Stimulated activated CD4-positive, alpha-beta T cell treated with anti-CD3 and anti-CD28 coated beads, Interleukin-1b, Interleukin-23, amount 100 ng/mL, for 1 hour (primary cell): ENCODE measurements at places on chromosomes 1 and 21.

GRCh38 chr21:16058896-16059295, 329.1 kb downstream of the USP25 start:
- no peak for DNase-seq

DNA sequence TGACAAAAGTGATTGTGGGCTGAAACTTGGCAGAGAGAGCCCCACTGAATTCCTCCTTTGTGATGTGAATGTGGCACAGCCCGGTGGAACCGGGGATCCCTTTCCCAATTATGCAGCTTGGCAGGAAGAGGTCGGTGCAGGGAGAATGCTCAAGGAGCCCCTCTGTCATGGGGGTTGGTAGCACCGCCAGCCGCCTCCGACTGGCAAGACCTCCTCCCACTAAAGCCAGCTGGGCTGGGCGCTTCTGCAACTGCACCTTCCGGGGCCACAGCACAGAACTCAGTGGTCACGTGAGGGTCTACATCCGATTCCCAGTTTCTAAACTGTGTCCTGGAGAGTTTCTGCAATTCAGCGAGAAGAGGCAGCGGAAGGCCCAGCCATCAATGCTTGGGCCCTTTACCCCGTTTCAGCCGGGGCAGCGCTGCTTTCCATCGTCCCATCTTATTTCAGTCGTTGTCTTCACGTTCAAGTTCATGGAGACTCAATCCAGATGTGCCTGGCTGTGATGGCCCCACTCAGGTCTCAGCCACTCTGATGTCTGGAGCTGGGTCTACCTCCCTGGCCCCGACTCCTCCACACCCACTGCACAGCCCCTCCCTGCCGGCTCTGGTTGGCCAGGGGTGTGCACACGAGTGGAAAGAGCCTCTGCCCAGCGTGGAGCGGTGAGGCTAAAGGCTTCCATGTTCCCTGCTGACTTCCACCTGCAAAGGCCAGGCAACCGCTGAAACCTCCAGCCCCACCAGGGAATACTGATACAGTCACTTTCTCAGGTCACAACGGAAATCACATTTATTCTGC, 39.8 kb upstream of the FHAD1 start:
- no peak for DNase-seq

- DNase-seq: peak; percentile 5
Observed at GRCh38 chr1:202806845-202807450, 1.3 kb downstream of the KDM5B start.

GRCh38 chr1:8382608-8383505, 64.9 kb downstream of the SLC45A1 start:
- DNase-seq: no peak

DNA sequence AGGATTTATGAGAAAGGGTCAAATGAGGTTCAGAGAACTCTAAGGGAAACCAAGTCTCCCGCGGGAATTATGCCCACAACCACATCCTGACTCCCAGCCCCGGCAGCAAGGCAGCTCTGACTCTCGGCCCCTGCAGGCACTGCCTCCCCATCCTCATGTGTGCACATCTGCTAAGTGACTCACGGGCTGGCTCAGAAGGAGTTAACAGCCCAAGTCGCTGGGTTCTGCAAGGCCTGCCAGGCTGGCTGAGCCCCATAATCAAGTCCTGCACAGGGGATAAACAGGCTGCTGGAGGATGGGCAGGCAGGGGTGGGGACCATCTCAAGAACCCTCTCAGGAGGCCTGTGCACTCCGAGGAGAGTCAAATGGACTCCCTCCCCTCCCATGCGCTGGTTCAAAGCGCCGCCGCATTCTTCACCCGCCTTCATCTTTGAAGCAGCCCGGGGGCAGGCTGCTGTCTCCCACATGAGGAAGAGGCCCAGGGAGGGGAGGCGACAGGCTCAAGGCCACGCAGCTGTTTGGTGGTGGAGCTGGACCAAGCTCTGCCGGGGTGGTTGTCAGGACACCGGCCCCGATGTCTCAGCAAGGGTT, 344.3 kb downstream of the MATN1 start:
- no peak for DNase-seq

- DNase-seq: no peak
Observed at GRCh38 chr1:13793088-13793730, 93.2 kb downstream of the PRDM2 start.

DNA sequence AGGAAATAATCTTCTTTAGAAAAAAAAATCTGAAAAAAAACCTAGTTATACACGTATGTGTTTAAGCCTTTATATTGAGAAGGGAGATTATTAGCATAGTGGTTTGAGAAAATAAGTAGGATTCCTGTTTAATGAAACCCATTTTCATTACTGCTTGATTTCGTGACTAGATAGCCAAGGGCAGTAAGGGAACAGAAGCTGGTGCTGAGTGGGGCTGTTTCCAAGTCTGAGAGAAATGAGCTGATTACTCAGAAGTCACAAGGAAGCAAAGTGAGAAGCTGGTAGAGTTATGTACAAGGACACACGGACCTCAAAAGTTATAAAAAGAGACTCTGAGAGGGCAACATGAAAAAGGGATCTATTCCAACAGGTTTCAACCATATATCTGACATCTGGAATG, 256.5 kb downstream of the TTLL7 start:
- no peak for DNase-seq

GRCh38 chr1:18989176-18989799, 32.8 kb upstream of the IFFO2 start:
- no peak for DNase-seq

DNA sequence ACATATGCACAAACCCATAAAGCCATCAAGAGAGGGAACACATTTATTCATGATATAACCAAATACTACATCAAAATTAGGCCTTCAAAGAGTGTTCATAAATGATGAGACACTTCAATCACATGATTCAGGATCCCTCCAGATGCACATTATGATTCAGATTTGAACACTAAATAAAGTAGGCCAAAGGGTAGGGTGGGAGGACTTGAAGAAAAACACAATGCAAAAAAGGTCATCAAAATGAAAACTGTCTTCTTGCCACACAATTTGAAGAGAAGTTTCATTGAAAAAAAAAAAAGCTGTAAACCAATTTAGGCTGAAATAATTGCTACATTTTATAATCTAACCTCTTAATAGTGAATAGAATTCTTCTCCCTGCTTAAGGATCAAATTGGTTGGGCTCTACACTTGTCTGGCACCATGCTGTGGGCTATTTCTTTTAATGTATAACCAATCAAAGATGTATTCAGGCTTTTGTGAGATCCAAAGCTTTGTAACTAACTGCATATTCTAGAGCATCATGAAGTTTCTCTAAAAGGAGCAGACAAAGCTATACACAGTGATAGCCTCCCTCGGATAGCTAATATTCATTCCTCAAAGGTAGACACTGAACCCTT, 58.1 kb downstream of the ZSWIM5 start:
- DNase-seq: no peak

DNA sequence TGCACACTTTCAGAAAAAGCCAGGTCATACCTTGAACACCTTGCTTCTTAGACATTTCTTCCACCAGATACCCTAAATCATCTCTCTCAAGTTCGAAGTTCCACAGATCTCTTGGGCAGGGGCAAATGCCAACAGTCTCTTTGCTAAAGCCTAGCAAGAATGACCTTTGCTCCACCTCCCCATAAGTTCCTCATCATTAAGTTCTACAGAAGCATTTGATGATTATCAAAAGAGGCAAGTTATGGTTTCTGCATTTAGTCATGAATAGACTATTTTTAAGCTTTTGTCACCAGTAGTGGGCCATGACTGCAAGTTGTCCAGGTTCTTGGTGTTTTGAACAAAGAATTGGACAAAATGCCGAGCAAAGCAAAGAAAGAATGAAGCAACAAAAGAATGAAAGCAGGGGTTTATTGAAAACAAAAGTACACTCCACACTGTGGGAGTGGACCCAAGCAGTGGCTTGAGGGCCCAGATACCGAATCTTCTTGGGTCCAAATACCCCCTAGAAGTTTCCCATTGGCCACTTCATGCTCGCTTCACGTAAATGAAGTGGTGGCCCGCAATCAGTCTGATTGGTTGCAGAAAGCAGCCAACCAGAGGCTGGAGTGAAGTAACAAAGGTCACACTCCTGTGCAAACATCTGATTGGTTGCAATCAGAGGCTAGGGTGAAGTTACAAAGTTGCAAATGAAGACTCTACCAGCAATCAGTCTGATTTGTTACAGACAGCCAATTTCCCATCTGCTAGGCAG, 9.8 kb upstream of the EGLN1 start:
- no peak for DNase-seq

DNA sequence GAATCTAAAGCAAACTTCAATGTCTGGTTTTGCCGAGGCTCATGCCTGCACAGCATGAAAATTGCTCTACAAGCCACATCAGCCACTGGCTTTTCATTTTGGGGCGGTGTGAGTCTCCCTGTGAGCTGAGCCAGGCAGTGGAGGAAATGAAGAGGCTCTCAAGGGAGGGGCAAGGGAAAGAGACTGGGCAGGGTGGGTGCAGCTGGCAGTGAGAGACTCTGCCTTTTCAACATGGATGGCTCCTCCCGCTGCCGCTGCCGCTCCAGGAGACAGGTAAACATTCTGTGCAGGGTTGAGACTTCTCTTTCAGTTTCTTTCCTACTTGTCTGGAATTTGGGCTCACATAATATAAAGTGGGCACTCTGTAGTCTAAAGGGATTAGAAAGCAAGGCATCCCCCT, 11.3 kb upstream of the CTSE start:
- no peak for DNase-seq

DNA sequence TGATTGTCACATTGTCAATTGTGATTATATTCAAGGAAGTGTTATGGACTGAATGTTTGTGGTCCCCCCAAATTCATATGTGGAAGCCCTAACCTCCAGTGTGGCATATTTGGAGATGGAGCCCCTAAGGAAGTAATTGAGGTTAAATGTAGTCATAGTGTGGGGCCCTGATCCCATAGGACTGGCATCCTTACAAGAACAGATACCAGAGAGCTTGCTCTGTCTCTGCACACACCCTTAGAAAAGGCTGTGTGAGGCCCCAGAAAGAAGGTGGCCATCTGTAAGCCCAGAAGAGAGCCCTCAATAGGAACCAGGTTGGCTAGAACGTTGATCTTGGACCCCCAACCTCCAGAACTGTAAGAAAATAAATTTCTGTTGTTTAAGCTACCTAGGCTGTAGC, 28.1 kb downstream of the VANGL1 start:
- DNase-seq: no peak

- DNase-seq: no peak
Observed at GRCh38 chr1:218813237-218813636, 360.4 kb upstream of the LYPLAL1 start.
